Hair follicle dermal papilla cell (primary cell): ENCODE measurements at places on chromosomes 1 and 21. TPM values are rescaled to one million over a fixed set of nuclear protein-coding genes. Genes with fewer than 3 reads are reported as not detected.

TRIM67 gene
- total RNA-seq, result under 0.01 and 0.12 TPM in 2 replicates

NADK gene
- total RNA-seq, result 77.8 and 86.5 TPM in 2 replicates

LCE5A gene
- total RNA-seq, result not detected in 2 replicates

COL24A1 gene
- 10.4 and 12.0 TPM in 2 replicates for total RNA-seq

NUP133 gene
- total RNA-seq, result 26.6 and 34.1 TPM in 2 replicates

DFFB gene
- total RNA-seq, result 6.7 and 7.5 TPM in 2 replicates

THEM5 gene
- not detected in 2 replicates for total RNA-seq

PSMB2 gene
- 19.8 and 24.0 TPM in 2 replicates for total RNA-seq

DMBX1 gene
- not detected in 2 replicates for total RNA-seq

FGGY gene
- 23.7 and 26.4 TPM in 2 replicates for total RNA-seq

SCAMP3 gene
- total RNA-seq, result 34.4 and 45.8 TPM in 2 replicates

EBNA1BP2 gene
- 33.5 and 35.7 TPM in 2 replicates for total RNA-seq

TEKT2 gene
- 0.12 TPM in 1 of 2 replicates, not detected in the other for total RNA-seq

L1TD1 gene
- 0.97 and 1.7 TPM in 2 replicates for total RNA-seq

RER1 gene
- total RNA-seq, result 58.4 and 63.4 TPM in 2 replicates

OR2T33 gene
- total RNA-seq, result not detected in 2 replicates

AGMAT gene
- total RNA-seq, result 0.16 and 1.3 TPM in 2 replicates

PTGFR gene
- 117 and 222 TPM in 2 replicates for total RNA-seq

DPT gene
- 2.4 and 10.2 TPM in 2 replicates for total RNA-seq

HTR6 gene
- total RNA-seq, result 0.12 TPM in 1 of 2 replicates, not detected in the other

FAM151A gene
- total RNA-seq, result not detected in 2 replicates

S100A3 gene
- 6.3 and 6.6 TPM in 2 replicates for total RNA-seq

C1orf53 gene
- total RNA-seq, result 4.3 and 4.5 TPM in 2 replicates

TSTD1 gene
- 1.5 TPM in 1 of 2 replicates, not detected in the other for total RNA-seq

KCNE1 gene
- 0.12 and 0.81 TPM in 2 replicates for total RNA-seq

AMY1B gene
- not detected in 2 replicates for total RNA-seq

HEATR1 gene
- 35.6 and 52.6 TPM in 2 replicates for total RNA-seq
